ENCODE measurements at places on chromosomes 1 and 21.

DNA sequence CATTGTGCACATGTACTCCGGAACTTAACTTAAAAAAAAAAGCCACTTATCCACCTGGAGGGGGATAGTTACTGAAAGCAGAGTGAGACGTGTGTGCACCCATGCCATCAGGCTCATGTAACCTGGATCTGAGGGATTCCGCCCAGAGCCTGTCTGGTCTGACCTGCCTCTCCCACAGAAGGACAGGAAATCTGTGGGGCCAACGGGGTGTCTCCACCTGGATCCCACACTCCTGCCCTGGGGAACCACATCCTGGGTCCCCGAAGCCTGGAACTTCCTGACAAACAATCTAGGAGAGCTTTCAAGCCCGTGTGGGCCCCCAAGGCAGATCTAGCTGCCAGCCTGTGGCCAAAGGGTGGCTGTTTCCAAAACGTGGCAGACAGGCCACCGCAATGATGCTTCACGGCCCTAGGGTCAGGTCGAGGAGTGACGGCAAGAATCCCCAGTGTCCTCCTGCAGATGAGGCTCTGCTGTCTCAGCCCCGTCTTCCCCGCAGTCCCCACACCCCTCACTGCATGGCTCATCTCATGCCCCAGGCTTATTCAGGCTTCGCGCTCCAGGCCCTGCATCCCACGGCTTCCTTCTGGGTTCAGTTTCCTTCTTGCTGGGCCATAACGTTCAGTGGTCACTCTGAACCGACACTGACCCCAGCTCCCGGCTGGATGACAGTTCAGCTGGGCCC, 21.0 kb upstream of the PCBP3 start:
- no peak for DNase-seq

DNA sequence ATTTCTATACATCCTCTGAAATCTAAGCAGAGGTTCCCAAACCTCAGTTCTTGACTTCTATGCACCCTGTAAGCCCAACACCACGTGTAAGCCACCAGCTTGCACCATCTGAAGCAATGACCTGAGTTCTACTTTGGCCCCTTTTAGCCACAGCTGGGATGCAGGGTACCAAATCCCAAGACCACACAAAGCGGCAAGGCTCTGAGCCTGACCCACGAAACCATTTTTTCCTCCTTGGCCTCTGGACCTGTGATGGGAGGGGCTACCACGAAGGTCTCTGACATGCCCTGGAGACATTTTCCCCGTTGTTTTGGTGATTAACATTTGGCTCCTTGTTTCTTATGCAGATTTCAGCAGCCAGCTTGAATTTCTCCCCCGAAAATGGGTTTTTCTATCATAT, 38.8 kb downstream of the STXBP3 start:
- DNase-seq, result no peak

GRCh38 chr1:165575468-165576099, 31.8 kb downstream of the LRRC52 start:
- no peak for DNase-seq

DNA sequence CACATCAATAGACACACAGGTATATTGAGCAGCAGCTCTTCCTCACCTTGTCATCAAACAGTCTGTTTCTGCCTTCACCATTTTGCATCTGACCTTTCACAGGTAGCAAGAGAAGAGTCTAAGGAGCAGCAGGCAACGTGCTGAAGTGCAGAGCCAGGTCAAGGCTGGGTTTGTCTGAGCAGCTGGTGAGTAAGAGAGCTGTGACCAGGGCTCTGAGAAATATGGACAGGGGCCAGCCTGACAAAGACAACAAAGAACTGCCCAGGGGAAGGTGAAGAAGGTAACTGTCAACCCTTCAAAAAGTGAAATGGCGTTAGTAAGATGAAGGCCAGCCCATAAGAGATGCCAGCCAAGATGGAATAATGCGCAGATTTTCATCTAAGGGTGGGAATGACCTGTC, 58.9 kb upstream of the LRRC8D start:
- no peak for DNase-seq

DNA sequence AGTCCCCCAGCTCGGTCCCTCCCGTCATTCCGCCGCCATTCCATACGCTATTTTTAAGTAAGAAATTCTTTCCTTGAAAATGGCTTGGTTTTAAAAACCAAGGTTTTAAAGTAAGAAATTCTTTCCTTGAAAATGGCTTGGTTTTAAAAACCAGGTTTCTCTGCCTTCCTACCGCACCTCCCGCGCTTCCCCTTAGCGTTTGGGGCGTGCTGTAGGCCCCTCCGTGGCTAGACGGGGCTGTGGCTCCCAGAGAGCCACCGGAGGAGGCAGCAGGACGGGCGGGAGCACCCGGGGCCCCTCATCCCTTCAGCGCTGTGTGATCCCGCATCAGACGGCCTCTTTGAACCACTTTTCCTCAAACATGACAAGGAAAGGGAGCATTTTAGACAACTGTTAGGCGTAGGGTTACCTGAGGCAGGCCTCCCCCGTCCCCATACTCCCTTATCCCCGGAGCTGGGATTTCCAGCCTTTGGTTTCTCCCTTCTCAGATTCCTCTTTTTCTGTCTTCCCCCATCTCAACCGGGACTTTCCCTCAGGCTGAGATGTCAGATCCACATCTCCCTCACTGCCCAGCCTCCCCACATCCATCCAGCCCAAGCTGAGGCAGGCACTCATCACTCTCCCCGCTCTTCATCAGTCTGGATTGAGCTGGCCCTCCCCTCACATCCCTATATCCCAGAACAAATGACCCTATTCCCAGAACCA, 541 bp upstream of the CD58 start:
- no peak for DNase-seq

GRCh38 chr1:175272361-175272760, 79.8 kb upstream of the KIAA0040 start:
- no peak for DNase-seq

DNA sequence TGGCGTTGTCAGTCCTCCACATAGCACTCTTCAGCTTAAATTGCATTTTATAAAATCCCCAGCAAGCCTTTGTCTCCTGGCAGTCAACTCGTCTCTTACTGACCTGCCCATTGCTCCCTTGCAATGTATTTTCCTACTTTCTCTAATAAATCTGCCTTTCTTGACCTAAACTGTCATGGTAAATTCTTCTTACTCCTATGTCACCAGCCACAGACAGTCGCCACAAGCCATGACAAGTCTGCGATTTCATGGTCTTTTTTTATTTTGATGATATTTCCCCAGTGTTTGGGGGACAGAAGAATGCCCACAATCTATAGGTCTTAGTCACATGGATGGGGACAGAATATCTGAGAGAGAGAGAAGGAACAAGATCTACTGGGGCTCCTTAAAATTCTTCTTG, 8.4 kb downstream of the IFNAR2 start:
- no peak for DNase-seq

- no peak for DNase-seq
Measured at GRCh38 chr1:240572328-240572727, 39.6 kb downstream of the GREM2 start.

GRCh38 chr1:43337588-43337987, at the start of gene MPL:
MPL (plus strand) TSS chr1:43337818; CDS start chr1:43337849, 31 bp downstream.
- no peak for DNase-seq
